ENCODE measurements at places on chromosomes 13 and 19. TPM values are rescaled to one million over a fixed set of nuclear protein-coding genes. Genes with fewer than 3 reads are reported as not detected.
A peak's percentile ranks its signal among the peaks of the same experiment; 100 is the strongest.

GRCh38 chr19:38243279-38243673, 12.9 kb downstream of the PPP1R14A start:
- no peaks in the 10 kb centered on the region for H3K4me1 ChIP-seq
- H3K36me3 ChIP-seq = no peaks in the 10 kb centered on the region
- H3K27me3 ChIP-seq = no peaks in the 10 kb centered on the region
- DNase-seq = no peak
- no peak overlapping the region for H3K27ac ChIP-seq

LHB gene
- total RNA-seq = 0.34 TPM

- no peaks in the 10 kb centered on the region for H3K27me3 ChIP-seq
- no peak for DNase-seq
- no peaks in the 10 kb centered on the region for H3K36me3 ChIP-seq
- no peak overlapping the region for H3K4me3 ChIP-seq
- peaks cover 2% of the 10 kb centered on the region for H3K4me1 ChIP-seq
These were observed 5.7 kb upstream of the CDC42EP5 start for GRCh38 chr19:54478677-54479266.

DNA sequence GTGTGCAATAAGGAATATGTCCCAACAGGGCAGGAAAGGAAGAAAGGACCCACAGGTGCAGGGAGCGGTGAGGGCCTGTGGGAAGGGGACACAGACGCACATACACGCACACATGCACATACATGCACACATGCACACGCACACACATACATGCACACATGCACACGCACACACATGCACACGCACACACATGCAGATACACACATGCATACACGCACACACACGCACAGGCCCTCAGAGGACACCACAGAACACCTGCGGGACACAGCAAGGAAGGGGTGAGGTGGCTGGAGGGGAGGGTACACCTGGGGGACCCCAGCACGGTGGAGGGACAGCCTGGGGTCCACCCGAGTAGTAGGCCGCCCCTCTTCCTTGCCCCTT, 12.9 kb downstream of the PIP5K1C start:
- no peak for DNase-seq
- peaks cover 9% of the 10 kb centered on the region for H3K36me3 ChIP-seq
- no peak overlapping the region for H3K4me3 ChIP-seq
- H3K27me3 ChIP-seq = no peaks in the 10 kb centered on the region
- H3K27ac ChIP-seq = no peak overlapping the region

DNA sequence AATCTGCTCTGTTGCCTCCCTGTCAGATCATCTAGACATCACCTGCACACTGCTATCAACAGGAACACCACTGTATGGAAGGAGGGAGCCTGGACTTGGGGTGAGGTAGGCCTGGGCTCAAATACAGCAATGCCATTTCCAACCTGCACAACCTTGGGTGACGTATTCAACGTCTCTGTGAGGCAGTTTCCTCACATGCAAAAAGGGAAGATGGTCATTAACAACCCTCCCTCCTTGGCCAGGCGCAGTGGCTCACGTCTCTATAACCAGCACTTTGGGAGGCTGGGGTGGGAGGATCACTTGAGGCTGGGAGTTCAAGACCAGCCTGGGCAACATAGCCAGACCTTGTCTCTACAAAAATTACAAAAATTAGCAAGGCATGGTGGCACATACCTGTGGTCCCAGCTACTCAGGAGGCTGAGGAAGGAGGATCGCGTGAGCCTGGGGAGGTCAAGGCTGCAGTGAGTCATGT, 13.1 kb downstream of the XRCC1 start:
- H3K27ac ChIP-seq = peak overlapping the region; percentile 69
- no peak for DNase-seq
- H3K36me3 ChIP-seq = peaks cover 51% of the 10 kb centered on the region
- peaks cover 36% of the 10 kb centered on the region for H3K4me1 ChIP-seq

- H3K27me3 ChIP-seq = no peaks in the 10 kb centered on the region
- H3K4me1 ChIP-seq = peaks cover 13% of the 10 kb centered on the region
- H3K36me3 ChIP-seq = peaks cover 20% of the 10 kb centered on the region
- DNase-seq = no peak
- no peak overlapping the region for H3K27ac ChIP-seq
These were observed 10.2 kb upstream of the JSRP1 start for GRCh38 chr19:2266183-2266993.

KIR3DL2 gene
- total RNA-seq = not detected

CYP2F1 gene
- total RNA-seq = not detected

IL4I1 gene
- total RNA-seq = 0.18 TPM

- no peaks in the 10 kb centered on the region for H3K4me1 ChIP-seq
- DNase-seq = no peak
- H3K4me3 ChIP-seq = no peak overlapping the region
- no peaks in the 10 kb centered on the region for H3K36me3 ChIP-seq
- no peaks in the 10 kb centered on the region for H3K27me3 ChIP-seq
These were observed 373.1 kb upstream of the MIR17HG start for GRCh38 chr13:90974249-90974975.

DNA sequence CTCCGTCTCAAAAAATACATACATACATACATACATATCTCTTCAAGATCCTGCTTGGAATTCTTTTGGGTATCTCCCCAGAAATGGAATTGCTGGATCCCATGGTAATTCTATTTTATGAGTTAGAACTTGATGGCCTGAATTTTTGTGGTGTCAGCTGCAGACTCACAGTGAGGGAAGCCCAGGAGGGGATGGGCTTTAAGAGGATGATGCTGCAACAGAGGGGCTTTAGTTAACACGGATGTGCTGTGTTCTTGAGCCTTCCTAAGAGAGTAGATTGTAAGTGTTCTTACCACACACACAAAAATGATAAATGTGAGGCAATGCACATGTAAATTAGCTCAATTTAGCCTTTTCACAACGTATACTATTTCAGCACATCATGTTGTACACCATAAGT, 31.8 kb downstream of the CACNG6 start:
- DNase-seq = no peak
- no peaks in the 10 kb centered on the region for H3K27me3 ChIP-seq
- H3K4me1 ChIP-seq = peaks cover 52% of the 10 kb centered on the region
- H3K27ac ChIP-seq = peak overlapping the region; percentile 60
- no peaks in the 10 kb centered on the region for H3K36me3 ChIP-seq

GRCh38 chr13:101018720-101019119, 344.1 kb upstream of the TMTC4 start:
- no peaks in the 10 kb centered on the region for H3K27me3 ChIP-seq
- no peaks in the 10 kb centered on the region for H3K36me3 ChIP-seq
- no peak for DNase-seq
- H3K27ac ChIP-seq = no peak overlapping the region

KLK10 gene
- not detected for total RNA-seq

- no peak overlapping the region for H3K4me3 ChIP-seq
- H3K27ac ChIP-seq = no peak overlapping the region
- H3K27me3 ChIP-seq = no peaks in the 10 kb centered on the region
- peaks cover 23% of the 10 kb centered on the region for H3K4me1 ChIP-seq
- no peak for DNase-seq
- peaks cover 13% of the 10 kb centered on the region for H3K36me3 ChIP-seq
These were observed 3.2 kb downstream of the GPR108 start for GRCh38 chr19:6734096-6734696.

DNA sequence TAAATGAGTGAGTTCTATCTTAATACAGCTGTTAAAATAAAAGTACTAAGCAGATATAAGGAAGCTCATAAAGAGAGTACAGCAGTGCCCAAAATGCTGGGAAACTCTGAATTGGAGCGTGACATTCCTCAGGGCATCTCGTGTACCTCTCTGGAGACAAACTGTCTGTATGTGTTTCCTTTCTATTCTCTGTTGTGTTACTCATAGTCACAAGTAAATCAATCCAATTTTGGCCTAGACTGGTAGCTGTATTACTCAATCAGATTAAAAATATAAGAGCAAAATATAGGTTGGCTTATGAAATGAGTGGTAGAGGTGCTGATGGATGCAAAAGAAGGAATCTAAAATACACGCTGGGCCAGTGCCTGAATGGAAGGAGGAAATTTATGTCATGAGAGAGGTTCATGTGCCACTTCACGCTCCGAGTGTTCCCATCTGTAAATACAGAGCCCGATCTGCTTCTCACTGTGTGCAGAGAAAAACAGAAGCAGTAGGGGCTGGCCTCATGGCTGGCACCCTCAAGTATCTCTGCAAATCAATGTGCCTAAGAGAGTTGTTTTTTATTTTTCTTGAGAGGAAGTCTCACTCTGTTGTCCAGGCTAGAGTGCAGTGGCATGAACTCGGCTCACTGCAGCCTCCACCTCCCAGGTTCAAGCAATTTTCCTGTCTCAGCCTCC, 58.7 kb upstream of the RGCC start:
- no peak overlapping the region for H3K27ac ChIP-seq
- no peak for DNase-seq
- H3K36me3 ChIP-seq = no peaks in the 10 kb centered on the region
- no peaks in the 10 kb centered on the region for H3K27me3 ChIP-seq
- no peak overlapping the region for H3K4me3 ChIP-seq
- no peaks in the 10 kb centered on the region for H3K4me1 ChIP-seq

ZNF90 gene
- not detected for total RNA-seq

GAMT gene
- 28.6 TPM for total RNA-seq

DNA sequence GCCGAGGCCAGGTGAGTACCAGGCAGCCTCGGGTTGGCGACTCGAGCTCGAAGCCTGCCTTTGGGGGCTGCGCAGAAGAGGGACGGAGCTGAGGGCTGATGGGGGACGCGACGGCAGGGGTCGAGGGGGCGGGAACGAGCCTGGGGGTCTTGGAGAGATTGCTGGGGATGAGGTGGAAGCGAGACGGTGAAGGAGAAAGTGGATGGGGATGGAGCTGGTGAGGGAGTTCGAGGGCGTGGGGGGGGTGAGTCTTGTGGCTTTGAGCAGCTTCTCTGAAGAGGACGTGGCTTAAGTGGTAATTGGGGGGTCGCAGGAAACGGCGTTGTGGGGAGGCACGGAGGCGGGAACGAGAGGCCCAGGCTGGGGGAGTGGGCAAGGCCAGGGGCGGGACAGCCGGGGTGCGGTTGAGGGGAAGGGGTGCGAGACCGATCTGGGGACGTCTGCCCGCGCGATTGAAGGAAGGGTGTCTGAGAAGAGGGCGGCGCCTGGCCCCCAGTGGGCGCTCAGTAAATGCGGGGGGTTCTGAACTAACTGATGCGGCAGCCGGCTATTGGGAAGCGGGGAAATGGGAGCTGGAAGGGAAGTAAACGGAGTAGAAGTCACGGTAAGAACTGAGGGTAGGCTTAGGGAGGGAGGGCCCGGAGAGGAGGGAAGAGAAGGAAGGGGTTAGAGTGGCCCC, 426 bp downstream of the MYO9B start:
- H3K4me1 ChIP-seq = peaks cover 45% of the 10 kb centered on the region
- H3K27me3 ChIP-seq = no peaks in the 10 kb centered on the region
- H3K36me3 ChIP-seq = peaks cover 39% of the 10 kb centered on the region
- H3K27ac ChIP-seq = peak overlapping the region; percentile 63

GRCh38 chr13:60699636-60700035, 302.6 kb downstream of the TDRD3 start:
- no peak overlapping the region for H3K27ac ChIP-seq
- H3K27me3 ChIP-seq = no peaks in the 10 kb centered on the region
- DNase-seq = no peak
- H3K4me1 ChIP-seq = no peaks in the 10 kb centered on the region
- no peak overlapping the region for H3K4me3 ChIP-seq
- no peaks in the 10 kb centered on the region for H3K36me3 ChIP-seq

GRCh38 chr13:51557875-51558612, 26.2 kb upstream of the WDFY2 start:
- H3K27me3 ChIP-seq = no peaks in the 10 kb centered on the region
- H3K4me3 ChIP-seq = no peak overlapping the region
- peak overlapping the region; percentile 3 for H3K27ac ChIP-seq
- no peaks in the 10 kb centered on the region for H3K36me3 ChIP-seq
- peaks cover 29% of the 10 kb centered on the region for H3K4me1 ChIP-seq
- DNase-seq = peak; percentile 70

DNA sequence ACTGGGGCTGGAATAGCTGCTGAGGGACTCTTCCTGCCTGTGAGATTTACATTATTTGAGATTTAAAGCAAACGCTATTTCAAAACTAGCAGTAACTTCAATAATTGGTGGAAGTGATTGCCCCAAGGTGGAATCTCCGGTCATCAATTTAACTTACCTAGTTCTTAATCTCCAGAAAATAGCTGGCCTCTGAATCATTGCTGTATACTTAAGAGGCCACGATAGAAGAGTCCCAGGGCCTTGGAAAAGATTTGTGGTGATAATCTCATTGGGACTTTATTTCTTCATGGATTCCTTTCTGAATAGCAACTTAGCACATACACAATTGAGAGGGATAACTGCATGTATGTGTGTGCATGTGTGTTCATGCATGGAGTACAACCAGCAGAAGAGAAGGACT, 120.2 kb downstream of the DNAJC15 start:
- H3K27ac ChIP-seq = no peak overlapping the region
- H3K4me1 ChIP-seq = no peaks in the 10 kb centered on the region
- H3K27me3 ChIP-seq = no peaks in the 10 kb centered on the region
- H3K36me3 ChIP-seq = no peaks in the 10 kb centered on the region
- DNase-seq = no peak

DNA sequence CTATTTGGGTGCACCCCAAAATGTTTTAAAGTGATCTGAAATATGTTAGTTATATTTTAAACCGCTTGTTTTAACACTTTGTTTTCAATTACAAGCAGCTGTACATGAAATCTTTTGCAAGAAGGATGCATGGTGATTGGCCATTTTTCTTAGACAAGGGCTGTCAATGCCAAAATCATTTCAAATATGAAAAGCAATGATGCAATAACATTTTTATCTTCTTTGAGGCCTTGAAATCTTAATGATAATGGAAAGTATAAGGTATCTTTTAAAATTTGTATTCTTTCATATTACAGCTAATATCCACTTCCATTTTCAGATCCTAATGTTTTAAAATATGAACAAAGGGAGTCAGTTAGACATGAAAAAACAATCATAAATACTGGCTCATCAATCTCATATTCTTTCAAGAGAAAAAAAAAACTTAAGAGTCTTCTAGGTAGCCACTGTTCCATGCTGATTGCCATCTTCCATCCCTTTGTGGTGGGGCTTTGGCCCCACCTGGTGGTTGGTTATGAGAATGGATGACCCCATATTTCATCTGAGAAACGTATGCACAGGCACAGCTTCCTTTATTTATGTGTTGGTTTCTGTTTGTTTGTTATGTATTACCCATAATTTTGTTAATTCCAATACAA, 330.3 kb upstream of the MIR17HG start:
- DNase-seq = no peak
- H3K36me3 ChIP-seq = no peaks in the 10 kb centered on the region
- no peak overlapping the region for H3K27ac ChIP-seq
- no peaks in the 10 kb centered on the region for H3K4me1 ChIP-seq
- H3K27me3 ChIP-seq = no peaks in the 10 kb centered on the region
